ENCODE measurements at places on chromosomes 2 and 18.

- no peak for DNase-seq
These were observed 380.4 kb downstream of the CLIP4 start for GRCh38 chr2:29495536-29496060.

- DNase-seq, result no peak
These were observed 17.5 kb upstream of the HPCAL1 start for GRCh38 chr2:10285191-10285555.

DNA sequence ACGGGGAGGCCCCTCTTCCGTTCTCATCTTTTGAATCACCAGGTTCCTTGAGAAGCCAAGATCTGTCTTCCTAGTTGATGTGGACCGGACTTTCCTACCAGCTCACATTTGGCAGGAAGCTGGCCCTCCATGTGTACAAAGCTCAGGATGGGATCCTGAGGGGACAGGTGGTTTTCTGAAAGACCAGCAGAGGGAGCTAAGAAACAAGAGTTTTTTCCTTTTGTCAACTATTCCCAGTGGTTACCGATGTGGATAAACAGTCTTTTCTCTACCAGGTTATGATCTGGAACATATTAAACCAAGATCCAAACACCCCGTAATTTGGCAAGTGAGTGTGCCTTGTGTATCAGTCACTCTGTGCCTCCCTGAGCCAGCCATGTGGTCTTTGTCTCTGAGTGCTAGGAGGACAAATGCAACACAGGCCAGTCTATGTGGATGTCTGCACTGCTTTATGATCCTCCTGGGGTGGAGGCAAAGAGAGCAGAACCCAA lies 25.1 kb upstream of the ARHGAP25 start:
- DNase-seq, result no peak

- DNase-seq, result no peak
These were observed 40.2 kb downstream of the EPAS1 start for GRCh38 chr2:46337208-46337994.

DNA sequence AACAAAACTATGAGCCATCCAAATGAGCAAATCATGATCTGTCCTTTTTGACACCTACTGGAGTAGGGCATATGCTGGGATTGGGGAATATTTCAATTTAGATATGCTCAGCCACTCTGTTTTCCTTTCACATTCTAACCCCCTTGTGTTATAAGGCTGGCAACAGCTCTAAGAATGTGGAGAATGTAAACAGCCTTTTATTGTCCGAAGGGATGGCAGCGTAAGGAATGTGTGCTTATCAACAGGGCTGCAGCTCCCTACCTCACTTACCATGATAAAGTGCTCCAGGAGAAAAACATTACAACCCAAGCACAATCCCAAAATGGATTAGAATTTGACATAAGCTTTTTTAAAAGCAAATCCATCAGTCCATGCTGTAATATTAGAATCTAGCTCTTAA lies 2.2 kb downstream of the NXPH2 start:
- no peak for DNase-seq

- no peak for DNase-seq
These were observed 303.8 kb upstream of the TRIB2 start for GRCh38 chr2:12412898-12413305.

DNA sequence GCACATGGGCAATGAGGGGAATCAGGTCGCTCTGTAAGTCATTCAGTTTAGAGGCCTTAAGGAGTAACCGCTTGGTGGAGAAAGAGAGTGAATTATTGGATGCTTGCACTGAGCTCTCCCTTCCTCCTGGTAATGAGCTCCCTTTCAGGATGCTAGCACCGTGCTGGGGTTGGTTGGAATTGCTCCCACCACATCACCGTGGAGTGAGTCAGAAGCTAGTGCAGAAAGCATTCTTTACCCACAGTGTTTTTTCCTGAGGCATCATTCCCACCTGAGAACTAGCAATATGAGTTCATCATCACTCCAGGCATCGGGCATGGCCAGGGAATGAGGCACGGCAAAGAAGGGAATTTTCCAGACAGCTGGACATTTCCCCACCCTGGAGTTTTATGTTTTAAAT lies 57.6 kb downstream of the ITGB6 start:
- DNase-seq, result no peak

- no peak for DNase-seq
These were observed 235.0 kb downstream of the KLHL29 start for GRCh38 chr2:23619941-23620340.

GRCh38 chr2:32516567-32516966 lies 111.3 kb upstream of the TTC27 start:
- no peak for DNase-seq

- no peak for DNase-seq
These were observed 37.2 kb upstream of the POLE4 start for GRCh38 chr2:74921236-74921736.

DNA sequence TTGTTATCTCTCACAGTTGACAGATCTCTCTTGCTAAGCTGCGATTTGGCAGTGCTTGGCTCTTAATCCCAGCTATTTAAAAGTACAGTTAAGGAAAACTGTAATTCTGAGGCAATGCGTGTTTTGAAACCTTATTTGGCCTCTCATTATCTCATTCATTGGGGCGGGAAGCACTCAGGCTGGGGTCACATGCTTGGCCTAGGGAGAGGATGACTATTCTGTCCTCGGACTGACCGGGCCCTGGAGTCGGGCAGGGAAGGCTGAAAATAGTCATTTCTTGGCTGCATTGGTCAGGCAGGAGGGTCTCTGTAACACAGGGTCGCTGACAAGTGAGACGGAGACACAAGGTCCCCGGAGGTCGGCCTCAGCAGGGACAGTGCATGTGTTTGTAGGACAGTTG lies 20.2 kb upstream of the EMILIN2 start:
- DNase-seq, result no peak

DNA sequence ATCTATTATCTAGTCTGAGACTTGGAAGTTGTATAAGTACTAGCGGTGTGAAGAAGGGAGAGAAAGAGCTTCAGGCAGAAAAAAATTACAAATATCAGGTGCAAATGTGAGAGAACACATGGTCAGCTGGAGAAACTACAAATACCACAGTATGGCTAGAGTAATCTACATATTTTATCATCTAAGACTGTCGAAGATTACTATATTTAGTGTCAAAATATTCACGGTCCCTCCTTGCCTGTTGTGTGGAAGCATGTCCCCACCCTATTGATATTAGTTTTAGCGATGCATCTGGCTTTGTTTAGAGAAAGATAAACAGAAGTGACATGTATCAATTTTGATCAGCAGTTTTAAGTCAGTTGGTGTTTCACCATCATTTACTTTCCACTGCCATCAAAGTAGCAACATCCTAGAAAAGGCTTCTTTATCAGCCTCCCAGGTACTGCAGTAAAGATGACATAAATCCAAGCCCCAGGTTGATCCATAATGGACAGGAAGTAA lies 90.5 kb upstream of the ITGA4 start:
- no peak for DNase-seq

DNA sequence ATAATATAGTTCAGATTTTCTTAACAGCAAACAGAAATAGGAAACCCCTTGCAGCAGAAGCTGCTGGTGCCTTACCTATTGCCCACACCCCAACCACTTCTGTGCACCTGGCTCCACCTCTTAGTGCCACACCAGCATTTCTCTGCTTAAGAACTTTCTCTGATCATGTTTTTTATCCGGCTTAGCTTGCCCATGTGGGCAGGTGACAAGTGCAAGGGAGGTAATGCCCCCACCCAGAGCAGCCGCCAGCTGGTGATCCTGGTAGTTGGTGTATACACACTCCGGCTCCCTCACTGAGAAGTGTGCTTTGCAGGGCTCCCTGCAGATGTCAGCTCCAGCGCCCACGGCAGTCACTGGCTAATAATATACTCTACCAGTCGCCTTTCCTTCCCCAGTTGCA lies 126.3 kb downstream of the ALPK2 start:
- DNase-seq, result no peak

DNA sequence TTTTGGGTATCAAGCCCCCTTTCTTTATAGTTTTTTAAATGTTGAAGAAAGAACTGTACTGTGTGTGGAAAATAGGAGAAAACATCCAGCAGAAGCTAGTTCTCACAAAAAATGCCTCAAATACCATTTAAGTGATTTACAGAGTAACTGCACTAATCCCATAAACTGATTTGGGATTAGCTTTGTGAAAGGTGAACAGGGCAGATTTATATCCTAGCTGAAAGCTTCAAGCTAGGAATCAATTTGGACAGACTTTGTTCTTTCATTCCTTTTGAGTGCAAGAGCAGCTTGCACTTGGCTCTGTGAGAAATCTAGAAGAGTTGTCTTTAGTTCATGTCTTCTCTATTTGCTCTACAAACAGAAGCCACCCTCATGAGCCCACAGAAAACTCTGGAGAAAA lies 183.9 kb upstream of the VRK2 start:
- no peak for DNase-seq

DNA sequence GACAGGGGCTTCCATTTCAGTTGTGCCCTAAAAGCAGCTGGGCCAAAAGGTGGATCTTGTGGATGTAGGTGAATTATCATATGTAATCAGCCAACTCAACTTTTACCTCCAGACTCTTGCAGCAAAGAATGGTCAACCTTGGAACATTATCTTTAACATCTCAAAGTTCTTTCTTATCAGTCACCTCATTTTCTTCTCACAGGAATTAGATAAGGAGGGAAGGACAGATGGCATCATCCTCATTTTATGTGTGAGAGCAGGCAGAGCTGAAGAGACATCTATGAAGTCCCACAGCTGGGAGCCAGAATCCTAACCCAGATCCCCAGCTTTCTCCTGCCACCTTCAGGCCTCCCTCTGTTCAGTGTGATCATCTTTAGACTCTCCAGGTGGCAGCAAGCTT lies 182.1 kb downstream of the MGAT5 start:
- DNase-seq, result no peak

- no peak for DNase-seq
These were observed 5.5 kb upstream of the CYBRD1 start for GRCh38 chr2:171516793-171517192.

DNA sequence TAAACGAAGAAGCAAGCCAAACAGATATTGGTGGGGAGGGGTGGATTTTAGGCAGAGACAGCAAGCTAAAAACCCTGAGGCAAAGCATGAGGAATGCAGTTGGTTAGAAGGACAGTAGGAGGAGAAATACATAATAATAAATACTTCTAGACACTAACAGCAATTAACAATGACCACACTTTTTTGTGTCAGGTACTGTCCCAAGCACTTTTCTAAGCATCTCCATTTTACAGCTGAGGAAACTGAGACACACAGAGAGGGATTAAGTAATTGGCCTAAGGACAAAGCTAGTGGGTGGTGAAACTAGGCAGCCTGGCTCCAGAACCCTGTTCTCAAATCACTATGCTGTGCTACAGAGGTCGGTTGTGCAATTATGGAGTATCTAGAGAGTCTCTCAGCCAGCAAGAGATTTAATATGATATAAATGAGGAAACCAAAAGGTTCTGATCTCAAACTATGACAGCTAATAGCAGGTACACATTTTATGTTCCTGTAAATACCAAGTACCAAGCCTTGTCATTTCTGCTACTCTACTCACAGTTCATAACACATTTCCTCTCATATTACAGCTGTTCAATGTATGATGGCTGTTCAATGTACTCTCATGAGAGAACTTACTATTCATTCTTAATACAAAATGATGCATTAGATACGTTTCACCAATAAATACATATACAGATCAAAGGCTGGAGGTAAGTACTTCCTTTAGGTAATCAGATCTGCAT lies 5.3 kb downstream of the MAP4K3 start:
- no peak for DNase-seq

DNA sequence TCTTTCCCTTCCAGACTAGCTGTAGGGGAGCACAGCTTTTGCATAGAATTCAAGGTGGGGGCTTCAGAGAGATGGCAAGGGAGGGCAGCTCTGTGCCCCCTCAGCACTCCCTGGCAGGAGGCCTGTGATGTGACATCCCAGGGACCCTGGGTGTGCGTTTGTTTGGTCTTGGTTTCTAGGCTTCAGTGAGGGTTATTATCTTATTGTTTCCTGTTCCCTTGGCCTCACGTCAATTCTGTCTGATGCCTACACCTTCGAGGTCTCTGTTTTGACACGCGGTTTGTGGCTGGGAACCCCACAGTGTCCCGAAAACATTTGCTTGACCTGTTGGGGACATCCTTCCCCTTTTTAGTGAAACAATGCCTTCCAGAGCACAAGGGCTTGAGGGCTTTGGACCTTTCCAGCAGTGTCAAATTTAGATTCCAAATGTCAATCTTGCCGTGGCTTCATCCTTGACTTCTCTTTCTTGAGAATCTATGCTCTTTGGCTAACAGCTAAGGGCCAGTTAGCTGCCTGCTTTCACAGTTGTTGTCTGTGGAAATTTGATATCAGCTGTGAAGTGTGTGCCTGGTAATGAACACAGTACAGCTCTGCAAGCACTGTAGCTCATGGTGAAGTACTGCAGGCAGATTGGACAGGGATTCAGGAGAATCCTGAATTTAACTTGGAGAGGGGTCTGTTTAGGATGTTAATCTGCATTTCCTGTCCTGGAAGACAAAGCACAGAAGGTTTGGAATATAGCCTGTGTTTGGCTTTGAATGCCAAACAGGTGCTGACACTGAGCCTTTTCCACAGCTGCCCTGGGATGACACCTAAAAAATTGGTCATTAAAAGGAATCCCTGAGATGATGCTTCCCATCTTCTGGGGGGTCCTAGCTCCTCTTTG lies 108.2 kb upstream of the CXCR4 start:
- no peak for DNase-seq

- DNase-seq, result no peak
These were observed 108.5 kb upstream of the RND3 start for GRCh38 chr2:150595803-150596470.

GRCh38 chr18:79056827-79057367 lies 12.3 kb upstream of the ATP9B start:
- no peak for DNase-seq

DNA sequence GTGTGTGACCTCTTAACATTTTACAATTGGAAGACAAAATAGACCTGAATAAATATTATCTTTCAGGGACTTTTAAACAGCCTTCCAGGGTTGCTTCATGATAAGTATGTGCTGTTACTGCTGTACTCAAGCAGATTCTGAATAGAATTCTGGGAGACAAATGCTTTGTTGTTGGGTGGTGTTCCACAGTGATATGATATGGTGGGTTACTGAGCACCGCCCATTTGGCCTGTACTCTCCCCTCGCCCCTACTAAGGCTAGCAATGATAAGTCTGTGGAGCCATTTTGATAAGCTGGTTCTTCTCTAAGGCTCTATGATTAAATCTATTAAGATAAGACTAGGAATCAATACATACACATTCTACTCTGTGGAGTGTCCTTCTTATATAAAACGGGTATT lies 89.8 kb upstream of the ITGA4 start:
- no peak for DNase-seq

- DNase-seq, result no peak
These were observed 95.9 kb downstream of the CCDC141 start for GRCh38 chr2:178954049-178954448.

GRCh38 chr2:66824926-66825325 lies 390.0 kb downstream of the MEIS1 start:
- no peak for DNase-seq

DNA sequence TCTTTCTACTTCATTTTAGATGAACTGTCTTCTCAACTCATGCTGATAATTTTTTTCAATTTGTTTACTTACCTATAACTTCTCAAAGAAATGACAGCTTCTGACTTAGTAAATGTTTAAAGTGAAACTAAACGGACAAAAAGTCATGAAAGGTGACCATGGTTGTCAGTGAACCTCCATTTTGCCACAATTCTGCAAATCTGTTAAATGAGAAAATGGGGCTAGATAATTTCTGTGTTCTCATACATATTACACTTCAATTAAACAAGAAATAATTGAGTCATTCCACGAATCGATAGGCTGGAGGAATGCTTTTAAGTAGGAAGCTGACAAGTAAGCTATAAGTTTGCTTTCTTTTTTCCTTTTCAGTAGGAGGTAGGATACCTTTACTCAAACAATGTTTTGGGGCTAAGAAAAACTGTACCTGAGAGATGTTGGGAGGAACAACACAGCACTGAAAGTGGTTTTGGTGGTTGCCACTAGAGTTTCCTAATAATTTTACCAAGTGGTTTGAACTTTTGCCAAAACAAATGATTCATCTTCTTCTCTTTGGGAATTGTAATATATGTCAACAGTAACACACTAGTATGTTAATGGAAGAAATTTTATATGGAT lies 17.1 kb downstream of the DYNAP start:
- DNase-seq, result no peak
